Dermis microvascular lymphatic vessel endothelial cell (primary cell): ENCODE measurements at places on chromosomes 12 and 14.

GRCh38 chr12:132818562-132818961, 10.1 kb downstream of the GOLGA3 start:
- DNase-seq, result no peak

DNA sequence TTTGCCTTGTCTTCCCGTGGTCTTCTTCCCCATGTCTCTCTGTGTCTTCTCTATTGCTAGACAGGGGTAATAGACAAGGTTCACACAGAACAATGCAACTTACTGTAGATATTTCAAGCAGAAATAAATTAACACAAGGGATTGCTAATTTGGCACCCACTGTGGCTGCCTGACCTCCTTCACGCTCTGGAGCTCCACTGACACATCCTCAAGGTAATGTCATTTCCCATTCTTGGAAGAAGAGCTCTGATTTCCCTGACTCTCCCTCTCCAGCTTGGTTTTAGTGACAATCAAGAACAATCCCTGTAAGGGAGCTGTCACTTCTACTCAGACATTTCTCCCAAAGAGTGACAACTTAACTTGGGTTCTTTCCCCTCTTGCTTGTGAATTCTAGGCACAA, 105.4 kb upstream of the NAP1L1 start:
- no peak for DNase-seq

DNA sequence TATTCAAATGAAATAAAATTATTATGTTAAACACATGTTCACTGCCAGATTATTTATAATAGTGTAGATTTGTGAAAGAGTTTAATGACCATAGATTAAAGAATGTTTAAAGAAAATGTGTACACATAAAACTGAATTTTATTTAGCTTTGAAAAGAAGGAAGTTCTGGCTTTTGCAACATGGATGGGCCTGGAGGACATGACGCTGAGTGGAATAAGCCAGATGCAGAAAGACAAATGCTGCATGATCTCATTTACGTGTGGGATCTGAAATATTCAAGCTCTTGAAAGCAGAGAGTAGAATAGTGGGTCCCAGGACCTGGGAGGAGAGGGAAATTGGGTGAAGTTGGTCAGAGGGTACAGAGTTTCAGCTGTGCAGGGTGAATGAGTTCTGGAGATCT, 1261.2 kb downstream of the TMEM121 start:
- DNase-seq, result no peak

DNA sequence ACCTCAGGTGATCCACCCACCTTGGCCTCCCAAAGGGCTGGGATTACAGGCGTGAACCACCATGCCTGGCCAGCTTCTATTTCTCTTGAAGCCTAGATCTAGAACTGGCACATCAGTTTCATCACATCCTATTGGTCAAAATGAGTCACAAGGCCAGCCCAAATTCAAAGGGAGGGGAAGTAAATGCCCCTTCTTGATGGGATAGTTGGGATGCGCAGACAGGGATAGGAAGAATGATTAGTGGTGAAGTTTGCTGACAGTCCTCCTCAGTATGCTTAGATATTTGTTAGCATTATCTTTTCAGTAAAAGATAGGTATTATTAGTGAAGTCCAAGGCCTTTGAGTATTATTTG, 33.4 kb downstream of the CRADD start:
- no peak for DNase-seq

DNA sequence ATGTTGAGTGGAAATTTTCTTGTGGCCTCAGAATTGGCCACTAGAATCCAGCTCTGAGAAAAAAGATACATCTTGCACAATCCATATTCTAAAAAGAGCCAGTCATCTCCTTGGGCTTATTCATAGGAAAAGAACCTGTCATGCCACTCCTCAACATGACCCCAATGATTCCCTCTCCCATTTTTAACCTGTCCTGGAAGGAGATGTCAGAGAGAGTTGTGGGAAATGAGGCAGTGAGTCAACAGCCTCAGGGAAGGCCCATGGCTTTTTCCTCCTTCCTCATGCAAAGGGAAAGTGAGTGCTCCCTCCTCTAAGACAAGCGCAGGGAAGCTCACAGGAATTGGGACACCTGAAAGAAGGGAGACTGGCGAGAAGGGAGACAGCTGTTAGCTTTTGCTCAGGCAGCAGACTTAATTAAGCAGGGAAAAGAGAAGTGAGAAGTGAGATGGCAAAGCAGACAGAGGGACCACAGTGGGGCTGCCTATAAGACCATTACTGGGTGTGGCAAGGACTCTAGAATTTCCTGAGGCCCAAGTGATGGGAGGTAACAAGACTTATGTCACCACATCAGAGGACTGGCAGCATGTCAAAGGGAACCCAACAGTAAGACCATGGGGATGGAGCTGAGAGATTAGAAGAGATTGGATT, 10.2 kb upstream of the DHRS7 start:
- DNase-seq, result no peak

DNA sequence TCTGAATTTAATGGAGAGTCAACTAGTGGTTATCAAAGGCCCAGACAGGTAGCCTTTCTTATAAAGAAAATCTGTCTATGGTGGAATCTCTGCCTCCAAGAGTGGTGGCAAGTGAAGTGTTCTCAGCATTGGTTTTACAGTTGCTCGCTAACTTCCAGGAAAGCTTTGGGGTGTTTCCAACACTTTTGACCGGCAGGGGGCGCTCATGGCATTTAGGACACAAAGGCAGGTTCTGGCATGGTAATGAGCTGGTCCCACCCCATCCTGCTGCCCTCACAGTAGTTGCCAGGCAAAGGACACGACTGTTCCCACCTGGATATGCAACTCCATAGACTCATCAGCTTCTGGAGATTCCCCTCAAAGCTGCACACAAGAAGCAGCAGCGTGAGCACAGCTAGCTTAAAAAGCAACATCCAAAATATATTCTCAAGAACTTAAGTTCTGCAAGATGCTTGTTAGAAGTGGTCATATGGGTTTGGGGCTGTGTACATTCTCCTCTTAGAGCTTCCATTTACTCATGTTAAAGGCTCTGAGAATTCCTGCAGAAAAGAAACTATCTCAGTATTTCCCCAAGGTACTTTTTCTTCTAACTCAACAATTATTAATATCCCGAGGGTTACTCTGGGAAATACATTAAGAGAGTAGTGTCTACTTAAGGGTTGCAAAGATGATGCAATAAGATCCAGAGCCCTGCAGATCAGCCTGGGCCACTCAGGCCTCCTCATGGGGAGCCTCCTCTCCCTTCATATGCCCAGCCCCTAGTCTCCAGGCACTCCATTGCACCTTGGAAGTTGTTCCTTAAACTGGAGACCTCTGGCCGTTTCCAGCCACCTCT, 14.8 kb downstream of the PROX2 start:
- DNase-seq, result peak; percentile 86
